ENCODE measurements at places on chromosomes 1 and 21.
A peak's percentile ranks its signal among the peaks of the same experiment; 100 is the strongest.

DNA sequence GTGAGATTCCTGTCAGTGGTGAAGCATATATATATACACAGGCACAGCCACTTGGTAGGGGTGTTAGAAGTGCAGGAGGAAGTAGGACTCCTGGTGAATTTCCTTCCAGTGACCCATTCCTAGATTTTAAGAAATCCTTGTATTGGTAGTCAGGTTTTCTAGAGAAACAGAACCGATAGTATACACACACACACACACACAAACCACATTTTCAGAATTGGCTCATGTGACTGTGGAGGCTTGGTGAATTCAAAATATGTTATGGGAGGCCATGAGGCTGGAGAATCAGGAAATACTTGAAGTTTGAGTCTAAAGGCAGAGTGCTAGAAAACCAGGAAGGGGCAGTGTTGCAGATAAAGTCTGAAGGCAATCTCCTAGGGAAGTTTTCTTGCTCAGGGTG, 114.2 kb downstream of the FCRL5 start:
- no peak for DNase-seq

DNA sequence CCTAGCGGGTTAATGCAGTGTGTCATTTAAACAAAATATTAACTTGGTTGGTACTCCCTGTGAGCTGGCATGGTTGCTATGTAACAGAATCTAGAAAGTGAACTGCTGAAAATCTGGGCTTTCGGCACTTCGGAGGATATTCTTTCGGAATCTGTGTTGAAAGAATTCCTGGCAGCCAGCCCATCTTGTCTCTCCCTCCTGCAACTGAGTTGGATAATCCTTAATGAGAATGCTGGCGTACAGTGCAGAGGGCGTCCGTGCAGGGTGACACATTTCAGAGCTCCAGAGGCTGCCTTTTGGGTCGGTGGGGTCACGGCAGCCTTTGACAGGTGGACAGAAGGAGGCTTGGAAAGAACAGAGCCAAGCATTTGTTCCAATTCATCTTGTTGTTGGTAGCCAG, 3.7 kb downstream of the KAZN start:
- no peak for DNase-seq

- no peak for DNase-seq
Observed at GRCh38 chr1:22971611-22972405, 858 bp downstream of the LACTBL1 start.

DNA sequence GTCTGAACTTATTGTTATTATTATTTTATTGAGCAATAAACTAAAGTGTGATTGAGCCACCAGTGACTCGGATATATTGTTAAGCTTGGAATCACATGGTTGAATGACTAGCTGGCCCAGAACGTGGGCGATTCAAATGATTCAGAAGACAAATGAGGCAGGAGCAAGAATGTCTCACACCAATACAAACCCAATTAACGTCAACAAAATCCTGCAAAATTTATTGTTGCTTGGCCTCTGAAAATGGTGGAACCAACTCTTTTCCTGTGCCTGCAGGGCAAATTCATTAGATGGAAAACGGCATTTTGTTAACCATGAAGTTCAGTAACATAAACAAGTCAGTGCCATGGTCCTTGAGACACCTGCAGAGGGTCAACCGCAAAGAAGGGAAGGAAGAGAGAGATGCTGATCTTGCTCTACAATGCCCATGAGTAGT, 482.0 kb downstream of the SETD4 start:
- no peak for DNase-seq

GRCh38 chr1:91502672-91503184, 2.1 kb downstream of the CDC7 start:
- no peak for DNase-seq

DNA sequence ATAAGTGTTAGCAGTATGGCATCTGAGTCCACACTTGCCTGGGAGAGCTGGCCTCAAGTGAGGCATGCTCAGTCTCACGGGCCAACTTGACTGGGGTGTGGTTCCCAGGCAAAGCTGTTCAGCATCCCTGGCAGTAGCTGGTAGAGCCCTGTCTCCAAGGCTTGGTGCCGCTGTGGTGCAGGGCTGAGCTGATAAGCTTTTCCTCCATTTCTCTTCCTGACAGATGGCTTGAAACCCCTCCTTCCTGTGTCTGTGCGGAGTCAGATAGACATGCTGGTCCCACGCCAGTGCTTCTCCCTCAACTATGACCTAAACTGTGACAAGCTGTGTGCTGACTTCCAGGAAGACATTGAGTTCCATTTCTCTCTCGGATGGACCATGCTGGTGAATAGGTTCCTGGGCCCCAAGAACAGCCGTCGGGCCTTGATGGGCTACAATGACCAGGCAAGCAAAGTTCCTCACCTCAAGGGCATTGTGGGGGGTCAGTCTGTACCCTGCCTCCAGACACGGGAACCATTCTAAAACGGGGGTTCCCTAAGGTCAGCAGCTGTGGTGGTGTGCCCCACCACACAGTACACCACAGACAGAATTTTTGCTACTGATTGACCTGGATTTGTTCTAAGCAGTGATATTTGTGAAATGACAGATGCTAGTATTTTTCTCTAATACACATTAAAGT, 13.7 kb upstream of the MIIP start:
- DNase-seq, result no peak

GRCh38 chr1:41572224-41572623, 87.7 kb upstream of the EDN2 start:
- no peak for DNase-seq

- DNase-seq, result peak; percentile 78
Observed at GRCh38 chr1:168603501-168604110, 27.2 kb downstream of the XCL1 start.

DNA sequence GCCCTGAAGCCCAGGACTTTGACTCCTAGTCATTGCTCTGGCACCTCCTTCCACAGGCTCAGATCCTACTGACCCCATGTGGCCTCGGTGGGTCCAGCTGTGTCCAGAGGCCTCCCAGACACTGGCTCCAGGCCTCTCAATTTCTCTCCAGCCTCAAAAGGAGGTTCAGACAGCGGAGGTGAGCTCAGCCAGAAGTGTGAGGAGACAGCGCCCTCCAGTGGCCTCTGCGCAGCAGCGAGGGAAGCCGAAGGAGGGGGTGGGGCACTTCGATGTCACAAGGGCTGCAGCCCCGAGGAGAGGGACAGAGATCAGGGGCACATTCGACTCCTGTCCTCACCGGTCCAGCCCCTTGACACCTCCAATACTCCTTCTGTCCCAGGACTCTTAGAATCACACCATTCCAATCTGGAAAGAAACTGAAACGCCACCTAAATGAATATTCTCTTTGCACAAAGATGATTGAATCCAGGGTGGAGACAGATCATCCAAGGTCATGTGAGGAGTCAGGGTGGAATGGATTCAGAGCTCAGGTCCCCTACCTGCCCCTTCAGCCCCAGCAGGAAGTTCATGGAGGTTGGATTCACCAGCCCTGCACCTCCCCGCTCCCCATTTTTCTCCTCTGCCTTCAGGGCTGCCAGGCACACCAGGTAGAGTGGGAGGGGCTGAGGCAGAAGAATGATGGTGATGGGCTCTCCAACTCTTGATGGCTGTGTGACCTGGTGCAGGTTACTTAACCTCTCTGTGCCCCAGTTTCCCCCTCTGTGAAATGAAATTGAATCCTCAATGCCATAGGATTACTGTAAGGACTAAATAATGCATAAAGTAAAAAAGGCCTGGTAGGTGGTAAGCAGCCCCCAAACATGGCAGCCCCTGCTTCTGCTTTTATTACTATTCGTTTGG, 34.8 kb upstream of the ZBTB40 start:
- DNase-seq, result peak; percentile 83

DNA sequence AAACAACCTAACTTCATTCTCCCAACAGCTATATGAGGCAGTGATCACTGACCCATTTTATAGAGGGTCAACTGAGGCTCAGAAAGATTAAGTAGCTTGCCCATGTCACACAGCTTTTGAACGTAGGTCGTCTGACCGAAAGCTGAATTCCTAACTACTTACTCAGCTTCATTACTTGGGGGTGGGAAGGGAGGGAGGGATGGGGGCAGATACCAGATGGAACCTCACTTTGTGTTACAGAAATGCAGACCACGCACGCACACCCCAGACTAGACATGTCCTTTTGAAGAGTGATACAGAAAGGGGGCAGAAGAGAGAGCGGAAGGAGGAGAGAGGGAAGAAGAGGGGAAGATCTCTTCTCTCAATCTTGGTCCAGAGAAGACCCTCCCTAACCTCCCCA, 2.3 kb downstream of the ADGRB2 start:
- DNase-seq, result no peak
